ENCODE measurements at places on chromosomes 12 and 14.

GRCh38 chr12:79775355-79776027 lies 84.7 kb upstream of the PAWR start:
- no peak for DNase-seq

GRCh38 chr14:82778601-82779000 lies 1244.9 kb upstream of the SEL1L start:
- no peak for DNase-seq

- no peak for DNase-seq
Observed at GRCh38 chr14:62143245-62143644, 381.0 kb downstream of the SNAPC1 start.

DNA sequence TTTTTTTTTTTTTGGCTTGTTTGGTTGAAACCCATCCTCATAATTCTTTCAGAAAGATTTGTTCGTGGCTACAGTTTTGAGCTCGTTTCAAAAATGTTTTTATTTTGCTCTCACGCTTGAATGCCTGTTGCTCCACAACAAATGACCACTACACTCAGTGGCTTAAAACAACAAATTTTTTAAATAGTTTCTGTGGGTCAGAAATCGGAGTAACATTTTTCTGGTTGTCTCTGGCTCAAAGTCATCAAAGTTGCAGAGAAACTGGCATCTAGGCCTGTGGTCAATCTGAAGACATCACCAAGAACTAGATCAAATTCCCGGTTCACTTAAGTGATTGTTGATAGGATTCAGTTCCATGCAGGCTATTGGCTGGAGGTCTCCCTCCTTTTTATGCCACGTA lies 560.0 kb downstream of the SNAPC1 start:
- no peak for DNase-seq

GRCh38 chr14:35261774-35262173 lies 30.4 kb upstream of the PSMA6 start:
- DNase-seq, result no peak

DNA sequence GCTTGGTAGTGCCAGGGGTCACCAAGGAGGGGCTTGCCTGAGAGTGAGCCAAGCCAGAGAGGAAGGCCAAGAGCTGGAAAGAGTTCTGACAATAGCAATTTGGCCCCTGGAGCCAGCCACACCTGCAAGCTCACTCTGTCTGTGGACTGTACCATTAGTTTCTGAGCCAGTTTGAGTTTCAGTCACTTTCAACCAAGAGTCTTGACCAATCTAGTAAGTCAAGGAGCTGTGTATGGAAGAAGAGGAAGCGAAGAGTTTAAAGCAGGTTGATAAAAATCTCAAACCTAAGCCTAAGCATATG lies 38.5 kb downstream of the NT5DC3 start:
- no peak for DNase-seq

DNA sequence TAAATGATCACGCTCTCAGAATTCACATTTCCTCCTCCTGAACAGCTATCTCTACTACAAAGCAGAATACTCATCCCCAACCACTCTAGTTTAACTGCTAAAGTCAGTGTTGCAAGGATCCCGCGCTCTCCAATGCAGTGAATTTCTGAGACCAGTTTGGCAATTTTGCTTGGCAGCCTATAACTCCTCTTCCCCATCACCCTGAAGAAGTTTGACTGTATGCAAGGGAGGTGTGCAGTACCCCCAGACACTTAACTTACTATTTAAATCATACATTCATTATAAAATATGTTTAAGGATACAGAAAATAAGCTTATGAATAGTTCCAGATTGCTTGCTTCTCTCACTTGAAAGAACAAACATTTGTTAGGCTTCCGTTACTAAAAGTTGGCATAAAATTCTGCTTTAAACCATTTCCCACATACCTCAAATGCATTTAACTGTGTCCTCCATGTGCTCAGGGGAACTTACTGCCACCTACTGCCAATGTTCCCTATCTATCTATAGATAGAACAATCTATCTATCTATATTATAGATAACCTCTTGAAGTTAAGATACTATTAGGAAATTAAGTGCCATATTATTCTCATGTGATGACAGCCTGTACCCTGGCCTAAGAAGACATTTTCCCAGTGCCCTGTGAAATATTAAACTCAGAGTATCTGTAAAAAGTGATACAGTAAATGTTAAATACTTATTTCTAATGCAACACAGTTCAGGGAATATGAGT lies 2.4 kb downstream of the LGR5 start:
- DNase-seq, result no peak

- DNase-seq, result no peak
Observed at GRCh38 chr12:15520083-15520482, 197.8 kb downstream of the PTPRO start.

- DNase-seq, result no peak
Observed at GRCh38 chr14:93029417-93029816, 86.3 kb downstream of the ITPK1 start.

- DNase-seq, result no peak
Observed at GRCh38 chr12:38912116-38912515, 6.7 kb upstream of the CPNE8 start.

- DNase-seq, result no peak
Observed at GRCh38 chr14:99817331-99817730, 24.1 kb downstream of the EML1 start.

GRCh38 chr12:4771960-4772566 lies 51.9 kb downstream of the GALNT8 start:
- DNase-seq, result no peak

- no peak for DNase-seq
Observed at GRCh38 chr12:121620333-121620891, 5.9 kb upstream of the ORAI1 start.

- no peak for DNase-seq
Observed at GRCh38 chr12:1807087-1807860, 13.1 kb upstream of the LRTM2 start.

- no peak for DNase-seq
Observed at GRCh38 chr12:24121911-24122310, 172.4 kb upstream of the SOX5 start.

DNA sequence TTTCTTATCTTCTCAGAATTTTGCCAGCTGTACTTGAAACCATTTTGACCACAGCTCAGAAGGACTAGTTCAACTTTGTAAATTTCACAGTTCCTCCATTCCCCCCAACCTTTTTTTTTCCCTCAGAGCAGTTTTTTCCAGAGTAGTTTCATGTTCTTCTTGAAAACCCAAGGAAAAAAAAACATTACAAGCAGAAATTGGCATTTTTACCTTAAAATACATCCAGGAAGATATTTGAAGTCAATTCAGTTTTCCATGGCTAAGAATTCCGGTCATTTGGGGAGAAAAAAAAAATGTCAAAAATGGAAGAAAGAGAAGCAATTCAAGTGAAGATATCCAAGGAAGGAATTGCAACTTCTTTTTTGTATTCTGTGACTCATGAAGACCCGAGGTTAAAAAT lies 39.5 kb downstream of the SYNE2 start:
- DNase-seq, result no peak

- DNase-seq, result no peak
Observed at GRCh38 chr12:72723732-72724131, 451.6 kb downstream of the TRHDE start.

- no peak for DNase-seq
Observed at GRCh38 chr12:1884651-1885050, 33.8 kb downstream of the CACNA2D4 start.

All from activated naive CD8-positive, alpha-beta T cell treated with anti-CD3 and anti-CD28 coated beads, Interleukin-2, amount 50 U/mL, for 24 hours (primary cell).